ENCODE measurements at places on chromosomes 1 and 21. TPM values are rescaled to one million over a fixed set of nuclear protein-coding genes. Genes with fewer than 3 reads are reported as not detected.
A peak's percentile ranks its signal among the peaks of the same experiment; 100 is the strongest.

GRCh38 chr1:85230305-85230977 lies 29.0 kb downstream of the C1orf52 start:
- no peak overlapping the region for H3K4me3 ChIP-seq
- H3K27me3 ChIP-seq = no peaks in the 10 kb centered on the region
- DNase-seq = no peak
- no peak overlapping the region for H3K27ac ChIP-seq

KRTAP10-11 gene
- not detected for total RNA-seq

GLIS1 gene
- not detected for total RNA-seq

FNBP1L gene
- 8.3 TPM for total RNA-seq

CASQ2 gene
- total RNA-seq = 6.3 TPM

DNA sequence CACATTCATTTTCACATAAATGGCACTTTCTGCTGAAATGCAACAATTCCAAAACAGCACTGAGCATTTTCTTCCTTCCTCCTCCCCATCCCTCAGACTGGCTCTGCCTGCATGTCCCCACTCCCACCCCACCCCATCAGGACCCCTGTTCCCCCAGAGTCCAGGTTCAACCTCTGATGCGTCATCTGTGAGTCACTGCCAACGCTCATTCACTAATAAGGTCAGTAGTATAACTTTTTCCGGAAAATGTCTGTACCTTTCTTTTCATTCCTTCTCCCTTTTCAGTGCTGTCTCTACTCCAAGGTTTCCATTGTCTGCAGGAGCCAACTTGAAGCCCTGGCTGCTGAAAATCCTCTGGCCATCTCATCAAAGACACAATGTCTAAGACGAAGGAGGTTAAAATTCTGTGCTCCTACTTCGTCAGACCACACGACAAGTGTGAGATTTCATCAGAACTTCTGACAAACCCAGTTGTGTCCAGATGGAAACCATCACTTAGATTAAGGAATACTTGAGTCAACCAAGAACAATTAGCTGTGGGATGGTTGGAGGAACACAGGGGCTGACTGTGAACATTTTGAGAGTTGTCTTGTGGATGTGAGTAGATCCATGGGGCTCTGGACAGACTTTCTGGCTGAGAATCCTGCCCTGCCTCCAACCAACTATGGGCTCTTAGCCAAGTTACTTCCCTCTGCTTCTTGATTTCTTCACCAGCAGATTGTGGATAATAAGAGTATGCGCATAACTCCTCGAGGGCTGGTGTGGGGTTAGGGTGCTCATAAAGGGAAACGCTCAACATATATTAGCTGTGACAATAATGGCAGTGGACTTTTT lies 35.6 kb upstream of the UTS2 start:
- H3K27me3 ChIP-seq = peaks cover 53% of the 10 kb centered on the region
- DNase-seq = no peak
- H3K4me3 ChIP-seq = no peak overlapping the region
- peaks cover 10% of the 10 kb centered on the region for H3K4me1 ChIP-seq

DNA sequence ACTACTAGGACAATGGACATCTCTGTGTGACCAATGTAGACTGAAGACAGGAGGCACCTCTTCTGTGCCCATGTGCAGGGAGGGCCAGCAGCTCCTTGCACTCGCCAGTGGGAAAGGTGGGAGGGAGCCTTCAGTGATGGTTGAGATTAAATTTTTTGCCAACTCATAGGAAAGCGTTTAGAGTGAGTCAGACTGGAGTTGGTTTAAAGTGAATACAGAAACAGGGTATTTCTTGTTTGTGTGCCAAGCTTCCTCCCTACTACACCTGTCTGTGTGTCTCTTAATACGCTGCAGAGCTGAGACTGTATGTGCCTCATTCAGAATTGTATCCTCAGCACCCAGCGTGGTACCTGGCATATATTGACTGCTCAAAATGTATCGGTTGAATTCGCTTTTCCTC lies 13.5 kb upstream of the COL16A1 start:
- DNase-seq = no peak
- no peaks in the 10 kb centered on the region for H3K27me3 ChIP-seq
- no peak overlapping the region for H3K27ac ChIP-seq
- no peaks in the 10 kb centered on the region for H3K36me3 ChIP-seq

- H3K27ac ChIP-seq = no peak overlapping the region
- H3K4me1 ChIP-seq = no peaks in the 10 kb centered on the region
- H3K27me3 ChIP-seq = no peaks in the 10 kb centered on the region
- no peak for DNase-seq
- no peaks in the 10 kb centered on the region for H3K36me3 ChIP-seq
Observed at GRCh38 chr1:217498209-217498608, 132.7 kb downstream of the GPATCH2 start.

DNA sequence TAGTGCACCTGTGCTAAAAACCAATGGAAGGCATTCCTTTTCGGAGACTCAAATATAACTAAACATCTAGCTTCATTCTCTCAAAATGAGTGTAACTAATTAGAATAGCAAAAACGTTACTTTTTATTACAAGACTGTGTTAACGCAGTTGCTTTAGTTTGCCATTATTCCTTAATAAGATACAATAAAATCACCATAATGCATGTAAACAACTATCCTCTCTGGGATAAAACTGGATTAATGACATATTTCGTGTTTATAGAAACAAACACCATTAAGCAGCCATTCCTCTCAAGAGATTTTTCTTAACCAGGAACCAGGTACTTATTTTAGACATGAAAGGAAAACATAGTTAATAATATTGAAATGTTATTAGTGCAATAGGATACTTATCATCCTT lies 512.8 kb upstream of the B3GALT2 start:
- H3K4me3 ChIP-seq = no peak overlapping the region
- no peaks in the 10 kb centered on the region for H3K36me3 ChIP-seq
- H3K4me1 ChIP-seq = no peaks in the 10 kb centered on the region

GRCh38 chr1:232249861-232250777 lies 379.8 kb downstream of the SIPA1L2 start:
- H3K4me1 ChIP-seq = no peaks in the 10 kb centered on the region
- no peak overlapping the region for H3K27ac ChIP-seq
- DNase-seq = no peak
- no peak overlapping the region for H3K4me3 ChIP-seq

- no peaks in the 10 kb centered on the region for H3K27me3 ChIP-seq
- no peaks in the 10 kb centered on the region for H3K4me1 ChIP-seq
- DNase-seq = no peak
- H3K27ac ChIP-seq = no peak overlapping the region
- H3K4me3 ChIP-seq = no peak overlapping the region
Observed at GRCh38 chr21:34974162-34974981, 74.7 kb downstream of the RUNX1 start.

GRCh38 chr1:226593541-226593940 lies 45.0 kb downstream of the STUM start:
- no peaks in the 10 kb centered on the region for H3K27me3 ChIP-seq
- DNase-seq = no peak
- H3K4me1 ChIP-seq = no peaks in the 10 kb centered on the region
- H3K4me3 ChIP-seq = no peak overlapping the region

NFASC gene
- total RNA-seq = 15.1 TPM

ITLN2 gene
- not detected for total RNA-seq

- DNase-seq = no peak
- no peak overlapping the region for H3K27ac ChIP-seq
- H3K36me3 ChIP-seq = no peaks in the 10 kb centered on the region
Observed at GRCh38 chr1:40951943-40952743, 27.4 kb upstream of the CTPS1 start.

DNA sequence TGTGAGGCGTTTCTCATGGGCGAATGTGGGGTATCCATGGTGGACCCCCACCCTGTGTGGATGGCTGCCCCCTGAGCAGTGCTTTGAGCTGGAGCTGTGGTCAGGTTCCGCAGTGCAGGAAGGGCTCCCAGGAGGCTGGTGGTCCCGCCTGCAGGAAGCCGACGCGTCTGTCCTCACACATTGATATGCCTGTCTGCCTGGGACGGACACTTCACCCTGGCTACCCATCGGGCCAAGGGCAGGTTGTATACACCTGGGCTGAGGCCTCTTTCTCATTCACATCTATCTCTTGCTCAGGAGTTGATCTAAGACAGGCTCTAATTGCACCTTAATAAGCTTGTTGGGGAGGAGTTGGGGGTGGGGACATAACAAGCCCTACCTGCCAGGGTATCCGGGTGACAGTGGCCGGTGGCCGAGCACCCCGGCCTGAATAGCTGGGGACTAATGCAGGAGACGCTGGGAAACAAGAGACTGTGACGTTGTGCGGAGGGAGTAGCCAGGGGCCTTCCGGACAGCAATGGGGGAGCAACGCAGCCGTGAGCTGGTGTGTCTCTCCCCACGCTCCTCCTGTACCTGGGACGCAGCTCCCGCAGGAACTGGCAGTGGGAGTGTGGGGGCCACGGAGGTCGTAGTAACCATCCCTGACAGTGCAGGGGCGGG lies 21.7 kb downstream of the PDXK start:
- peak overlapping the region; percentile 12 for H3K4me3 ChIP-seq
- H3K4me1 ChIP-seq = peaks cover 18% of the 10 kb centered on the region
- peaks cover 3% of the 10 kb centered on the region for H3K36me3 ChIP-seq
- H3K27ac ChIP-seq = peak overlapping the region; percentile 73
- no peaks in the 10 kb centered on the region for H3K27me3 ChIP-seq

DNA sequence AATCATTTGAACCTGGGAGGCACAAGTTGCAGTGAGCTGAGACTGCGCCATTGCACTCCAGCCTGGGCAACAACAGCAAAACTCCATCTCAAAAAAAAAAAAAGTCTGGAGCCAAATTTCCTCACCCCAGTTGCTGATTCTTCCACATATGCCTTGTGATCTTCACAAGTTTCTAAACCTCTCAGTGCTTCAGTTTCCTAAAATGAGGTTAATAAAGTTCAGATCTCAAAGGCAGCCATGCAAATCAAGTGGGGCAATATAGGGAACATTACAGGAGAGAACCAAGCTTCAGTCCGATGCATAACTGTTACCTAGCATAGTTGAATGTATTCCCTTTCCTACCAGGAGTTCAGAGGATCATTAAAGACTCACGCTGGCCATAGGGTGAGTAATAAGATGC lies 4.8 kb downstream of the ITLN1 start:
- H3K4me3 ChIP-seq = no peak overlapping the region
- no peaks in the 10 kb centered on the region for H3K4me1 ChIP-seq
- no peaks in the 10 kb centered on the region for H3K36me3 ChIP-seq
- no peak for DNase-seq

Measured in esophagus squamous epithelium (tissue), 5 donors.